ENCODE measurements at places on chromosomes 12 and 14.

DNA sequence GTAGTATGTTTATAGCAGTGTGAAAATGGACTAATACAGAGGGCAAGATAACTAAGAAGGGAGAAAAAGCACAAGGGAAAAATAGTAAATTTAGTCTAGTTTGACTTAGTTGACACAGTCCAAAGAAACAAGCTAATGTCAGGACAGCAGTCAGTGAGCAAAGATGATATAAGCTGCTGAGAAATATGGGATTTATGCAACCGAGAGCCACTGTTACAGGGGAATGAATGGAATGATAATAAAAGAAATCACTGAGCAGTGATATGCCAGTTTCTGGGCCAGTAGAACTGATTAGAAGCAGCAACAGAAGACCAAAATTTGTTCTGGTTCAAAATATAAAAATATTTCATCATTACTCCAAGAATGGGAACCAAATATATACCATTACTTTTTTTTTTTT lies 60.1 kb downstream of the R3HDM2 start:
- no peak for DNase-seq

GRCh38 chr12:105740970-105741725 lies 397.6 kb downstream of the NUAK1 start:
- no peak for DNase-seq

DNA sequence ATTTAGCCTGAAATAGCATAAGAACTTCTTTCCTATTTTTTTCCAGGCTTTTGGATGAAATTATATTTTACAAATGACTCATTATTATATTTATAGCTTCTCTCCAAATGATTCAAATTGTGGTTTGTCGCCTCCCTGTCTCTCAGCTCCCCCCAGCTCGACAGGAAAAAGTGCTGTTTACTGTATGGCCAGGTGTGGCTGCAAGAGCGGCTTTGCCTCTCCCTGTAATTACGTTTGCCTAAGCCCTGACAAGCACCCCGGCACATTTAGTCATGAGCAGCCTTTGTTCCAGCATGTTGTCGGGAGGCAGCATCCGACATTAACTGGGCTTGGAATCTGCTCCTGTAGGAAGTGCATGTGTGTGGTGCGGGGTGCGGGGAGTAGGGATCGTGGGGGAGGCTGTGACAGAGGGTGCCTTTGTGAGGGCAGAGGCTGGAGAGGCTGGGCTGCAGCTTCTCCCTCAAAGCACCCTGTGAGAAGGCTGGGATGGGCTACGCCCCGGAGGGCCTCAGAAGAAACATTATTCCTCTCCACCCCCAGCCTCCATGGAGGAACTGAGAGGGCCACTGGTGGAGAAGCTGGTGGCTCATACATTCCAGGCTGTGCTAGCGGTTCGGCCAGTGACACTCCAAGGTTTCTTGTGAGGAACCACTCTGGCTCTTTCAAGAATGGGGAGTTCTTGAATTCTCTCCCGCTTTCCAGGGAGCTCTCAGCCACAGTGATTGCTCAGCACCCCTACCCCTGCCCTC lies 42.1 kb upstream of the CTDSP2 start:
- DNase-seq, result peak; percentile 73

- DNase-seq, result no peak
Observed at GRCh38 chr14:81511111-81511904, 22.3 kb downstream of the SEL1L start.

- DNase-seq, result no peak
Observed at GRCh38 chr14:51533160-51533559, 118.5 kb upstream of the FRMD6 start.

GRCh38 chr12:9134981-9135628 lies 19.4 kb upstream of the A2M start:
- DNase-seq, result no peak

- no peak for DNase-seq
Observed at GRCh38 chr14:104283197-104284106, 145.1 kb downstream of the KIF26A start.

GRCh38 chr14:32940066-32940651 lies 1.5 kb downstream of the NPAS3 start:
- no peak for DNase-seq

- peak; percentile 15 for DNase-seq
Observed at GRCh38 chr14:78598046-78598920, 428.1 kb downstream of the NRXN3 start.

DNA sequence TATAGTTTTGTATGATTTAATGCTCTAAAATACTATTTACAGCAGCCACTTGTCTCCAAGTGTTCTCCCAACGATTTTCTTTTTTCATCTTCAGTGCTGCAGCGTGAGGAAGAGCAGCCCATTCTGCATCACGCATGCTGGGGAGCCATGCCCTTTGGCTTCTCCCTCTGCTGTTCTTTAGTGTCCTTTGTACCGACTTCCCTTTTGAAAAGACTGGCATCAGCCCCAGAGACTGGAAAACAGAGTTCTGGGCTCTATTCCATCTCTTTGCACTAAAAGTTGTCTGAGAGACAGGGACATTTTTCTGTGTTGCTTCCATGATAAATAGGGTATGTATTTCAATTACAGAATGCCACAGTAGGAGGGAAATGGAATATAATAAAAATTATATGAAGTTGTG lies 105.1 kb downstream of the RERG start:
- DNase-seq, result no peak
